ENCODE measurements at places on chromosomes 5 and 9.

DNA sequence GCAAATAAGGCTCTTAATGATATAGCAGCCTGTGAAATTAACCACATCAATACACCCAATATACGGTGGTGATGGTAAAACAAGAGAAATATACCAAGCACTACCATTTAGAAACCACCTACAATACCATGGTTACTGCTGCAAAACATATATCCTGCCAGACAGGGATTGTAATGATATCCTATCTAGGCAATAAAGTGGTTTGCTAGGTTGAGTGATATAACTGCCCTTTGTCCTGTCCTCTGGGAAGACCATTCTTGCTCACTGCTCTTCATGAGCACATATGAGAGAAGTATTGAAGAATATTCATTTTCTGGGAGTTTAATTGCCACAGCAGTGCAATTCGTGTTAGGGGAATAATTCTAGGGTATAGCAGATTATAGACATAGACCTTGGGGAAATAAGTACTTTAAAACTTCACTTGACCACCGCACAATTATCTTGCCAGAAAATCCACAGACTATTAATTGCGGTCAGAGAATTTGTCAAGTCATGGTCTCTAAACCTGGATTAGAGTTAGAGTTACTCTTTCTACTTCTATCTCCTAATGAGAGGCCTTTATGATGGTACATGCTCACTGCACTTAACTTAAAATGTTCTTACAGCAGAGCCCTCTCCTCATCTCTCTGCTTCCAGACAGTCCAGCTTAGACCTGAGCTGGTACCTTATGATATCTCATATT, 413.0 kb downstream of the ZNF608 start:
- DNase-seq = no peak

DNA sequence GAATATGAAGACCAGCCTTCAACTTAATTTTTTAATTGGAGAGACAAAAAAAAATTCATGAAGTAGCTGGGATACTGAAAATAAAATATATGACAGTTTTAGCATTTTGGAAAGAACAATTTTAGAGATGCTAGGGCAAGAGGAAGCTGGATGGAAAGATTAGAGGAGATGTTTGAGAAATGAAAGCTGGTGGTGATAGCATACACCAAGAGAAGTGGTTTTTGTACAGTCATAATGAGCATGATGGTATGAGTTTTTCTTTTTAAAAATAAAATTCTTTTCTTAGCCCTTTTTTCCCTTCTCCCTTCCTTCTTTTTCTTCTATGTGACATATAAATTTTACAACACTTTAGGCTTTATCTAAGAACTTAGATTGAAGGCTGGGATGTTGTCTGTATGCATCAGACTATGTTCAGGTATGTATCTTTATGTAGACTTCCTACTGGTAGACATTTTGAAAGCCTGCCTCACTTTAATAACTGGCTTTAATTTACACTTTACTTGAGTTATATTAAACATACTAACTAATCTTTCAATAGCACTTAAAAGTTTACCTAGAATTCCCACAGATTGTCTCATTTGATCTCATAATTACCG, 522.5 kb downstream of the TLE4 start:
- no peak for DNase-seq

- peak; percentile 54 for DNase-seq
Observed at GRCh38 chr5:39176759-39177630, 42.4 kb downstream of the FYB1 start.

GRCh38 chr5:175463641-175464040, 14.7 kb upstream of the SFXN1 start:
- DNase-seq = no peak

DNA sequence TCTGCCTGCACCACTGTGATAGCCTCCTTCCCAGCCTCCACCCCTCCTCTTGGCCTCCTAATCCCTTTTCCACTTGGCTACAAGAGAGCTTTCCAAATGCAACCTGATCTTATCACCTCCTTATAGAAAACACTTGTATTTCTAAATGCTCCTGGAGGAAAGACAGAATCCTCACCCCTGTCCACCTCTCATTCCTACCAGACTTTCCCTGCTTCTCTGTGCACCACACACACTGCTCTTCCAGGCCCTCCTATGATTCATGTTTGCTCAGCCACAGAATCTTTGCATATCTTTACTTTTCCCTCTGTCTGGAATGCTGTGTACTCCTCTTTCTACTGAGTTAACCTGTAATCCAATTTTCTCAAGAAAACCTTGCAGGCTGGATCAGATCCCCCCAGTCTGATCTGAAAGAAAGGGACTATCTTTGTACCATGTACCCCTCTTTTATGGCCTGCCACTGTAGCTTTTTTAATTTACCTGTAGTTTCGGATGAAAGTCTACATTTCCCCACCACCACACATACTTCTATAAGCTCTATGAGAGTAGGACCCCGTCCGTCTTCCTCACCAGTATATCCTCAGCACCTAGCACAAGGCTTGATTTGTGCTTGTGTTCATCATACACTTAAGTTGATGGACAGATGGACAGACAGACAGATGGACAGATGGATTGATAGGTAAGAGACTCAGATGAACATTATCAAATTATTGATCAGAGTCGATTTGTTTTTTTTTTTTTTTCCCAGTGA, 95.3 kb downstream of the GALNT10 start:
- no peak for DNase-seq

DNA sequence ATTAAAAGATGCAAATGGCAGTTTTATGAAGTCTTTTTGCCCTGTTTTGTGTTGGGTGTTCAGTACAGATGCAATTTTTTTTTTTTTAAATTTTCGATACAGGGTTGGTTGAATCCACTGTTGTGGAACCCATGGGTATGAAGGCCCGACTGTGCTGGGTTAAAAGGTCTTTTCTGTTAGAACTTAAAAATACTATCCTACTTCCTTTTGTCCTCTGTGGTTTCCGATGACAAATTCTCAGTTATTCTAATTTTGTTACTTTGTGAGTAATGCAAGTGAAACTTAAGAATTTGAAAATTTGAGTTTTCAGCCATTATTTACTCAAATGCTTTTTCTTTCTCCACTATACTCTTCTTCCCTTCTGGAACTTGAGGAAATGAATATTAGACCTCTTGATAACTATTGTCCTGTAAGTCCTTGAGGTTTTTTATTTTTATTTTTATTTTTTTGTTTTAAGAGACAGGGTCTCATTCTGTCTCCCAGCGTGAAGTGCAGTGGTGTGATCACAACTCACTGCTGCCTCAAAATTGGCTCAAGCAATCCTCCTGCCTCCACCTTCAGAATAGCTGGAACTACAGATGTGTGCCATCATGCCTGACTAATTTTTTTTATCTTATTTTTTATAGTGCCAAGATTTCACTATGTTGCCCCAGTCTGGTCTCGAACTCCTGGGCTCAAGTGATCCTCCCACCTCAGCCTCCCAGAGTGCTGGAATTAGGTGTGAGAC, 67.5 kb downstream of the ZCCHC7 start:
- DNase-seq = no peak

DNA sequence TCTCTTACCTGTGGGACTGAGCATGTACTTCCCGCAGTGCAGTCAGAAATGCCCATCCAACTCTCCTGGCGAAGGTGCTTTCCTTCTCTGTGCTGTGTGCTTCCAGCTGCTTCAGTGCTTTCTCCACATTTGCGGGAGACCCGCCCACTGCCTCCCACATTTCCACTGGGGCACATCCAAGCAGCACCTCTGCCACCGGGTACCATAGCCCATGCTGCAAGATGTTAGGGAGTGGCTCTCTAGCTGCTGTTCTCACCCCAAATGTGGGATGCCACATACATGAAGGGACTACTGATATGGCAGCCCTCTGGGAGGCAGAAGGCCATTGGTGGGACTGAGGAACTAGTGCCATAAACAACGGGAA, 8.8 kb downstream of the DMAC1 start:
- DNase-seq = no peak

GRCh38 chr9:137319011-137319738, 17.1 kb upstream of the NRARP start:
- no peak for DNase-seq

DNA sequence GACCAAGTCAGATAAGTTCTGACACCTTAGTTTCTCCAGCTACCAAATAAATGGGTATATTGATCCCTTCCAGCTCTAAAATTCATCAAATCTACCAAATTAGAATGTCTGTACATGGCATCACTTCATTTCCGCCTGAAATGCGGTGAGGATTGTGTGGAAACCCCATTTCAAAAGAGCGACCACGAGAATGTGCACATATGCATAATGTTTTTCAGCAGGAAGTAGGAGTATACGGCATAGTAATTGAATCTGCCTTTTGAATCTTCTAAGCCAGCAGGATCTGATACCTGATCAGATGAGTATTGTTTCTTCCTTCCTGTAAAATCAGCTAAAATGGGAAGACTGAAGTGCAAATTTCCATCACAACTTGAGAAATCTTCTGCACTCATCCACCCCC, 418.6 kb downstream of the TMEM38B start:
- no peak for DNase-seq

DNA sequence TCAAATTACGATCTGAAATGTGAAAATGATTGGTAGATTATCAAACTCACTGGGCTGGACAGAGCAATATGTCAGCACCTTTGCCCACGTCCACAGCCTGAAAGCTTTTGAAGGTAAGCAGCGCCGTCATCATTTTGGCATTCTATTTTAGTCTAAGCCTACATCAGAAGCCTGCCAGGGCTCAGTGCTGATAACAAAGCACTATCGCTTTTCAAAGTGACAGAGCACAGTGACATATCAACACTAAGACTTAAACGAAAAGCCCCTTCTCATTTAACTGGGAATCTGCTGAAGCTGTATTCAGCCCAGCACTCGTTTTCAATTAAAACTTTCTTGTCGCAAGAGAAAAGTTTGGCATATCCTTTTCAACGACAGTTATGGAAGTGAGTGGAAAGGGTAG, 1076.3 kb downstream of the PTPRD start:
- DNase-seq = no peak

DNA sequence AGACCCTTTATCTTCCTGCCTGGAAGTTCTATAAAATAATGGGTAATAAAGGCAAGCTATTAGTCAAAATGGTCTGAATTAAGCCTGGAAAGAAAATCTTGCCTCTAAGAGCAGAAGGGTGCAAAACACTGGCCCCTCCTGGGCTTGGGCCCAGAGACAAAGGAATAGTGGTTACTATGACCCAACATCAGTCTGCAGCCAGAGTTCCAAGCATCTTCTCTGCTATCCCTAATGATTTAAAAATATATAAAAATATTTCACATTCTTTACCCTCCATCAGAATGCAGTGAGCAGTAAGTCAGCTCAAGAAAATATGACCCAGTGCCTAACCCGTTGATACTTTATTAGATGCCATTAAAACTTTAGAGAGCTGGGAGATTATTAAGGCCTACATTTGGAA, 14.7 kb downstream of the TNFAIP8 start:
- no peak for DNase-seq

Data from central memory CD8-positive, alpha-beta T cell (primary cell).